ENCODE measurements at places on chromosomes 1 and 21.

GRCh38 chr21:44612029-44612486 is at the start of gene KRTAP10-8:
KRTAP10-8 (plus strand) TSS chr21:44612079; CDS start chr21:44612101, 22 bp downstream.
- DNase-seq, result no peak

- DNase-seq, result no peak
Measured at GRCh38 chr1:216702170-216702569, 21.1 kb downstream of the ESRRG start.

GRCh38 chr1:200351425-200351824 is 58.4 kb downstream of the ZNF281 start:
- no peak for DNase-seq

GRCh38 chr1:63723602-63724001 is 50.2 kb upstream of the ROR1 start:
- no peak for DNase-seq

DNA sequence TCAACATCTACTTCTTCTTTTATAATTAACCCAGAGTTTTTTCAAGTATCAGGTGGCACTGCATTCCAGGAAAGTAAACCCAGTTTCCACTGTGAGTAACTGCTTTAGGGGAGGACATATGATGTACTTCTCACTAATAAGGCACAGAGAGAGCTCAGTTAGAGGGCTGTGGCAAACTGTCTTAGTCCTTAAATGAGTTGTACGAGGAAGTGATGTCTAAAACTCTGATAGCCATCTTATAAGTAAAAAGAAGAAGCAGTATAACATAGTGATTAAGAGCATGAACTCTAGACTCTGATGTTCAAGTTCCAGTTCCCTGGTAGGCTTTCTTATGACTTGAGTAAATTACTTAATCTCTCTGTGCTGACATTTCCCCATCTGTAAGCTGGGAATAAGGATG is 58.7 kb upstream of the PTGS2 start:
- no peak for DNase-seq

- peak; percentile 44 for DNase-seq
Measured at GRCh38 chr1:167221126-167221737, 546 bp downstream of the POU2F1 start.

DNA sequence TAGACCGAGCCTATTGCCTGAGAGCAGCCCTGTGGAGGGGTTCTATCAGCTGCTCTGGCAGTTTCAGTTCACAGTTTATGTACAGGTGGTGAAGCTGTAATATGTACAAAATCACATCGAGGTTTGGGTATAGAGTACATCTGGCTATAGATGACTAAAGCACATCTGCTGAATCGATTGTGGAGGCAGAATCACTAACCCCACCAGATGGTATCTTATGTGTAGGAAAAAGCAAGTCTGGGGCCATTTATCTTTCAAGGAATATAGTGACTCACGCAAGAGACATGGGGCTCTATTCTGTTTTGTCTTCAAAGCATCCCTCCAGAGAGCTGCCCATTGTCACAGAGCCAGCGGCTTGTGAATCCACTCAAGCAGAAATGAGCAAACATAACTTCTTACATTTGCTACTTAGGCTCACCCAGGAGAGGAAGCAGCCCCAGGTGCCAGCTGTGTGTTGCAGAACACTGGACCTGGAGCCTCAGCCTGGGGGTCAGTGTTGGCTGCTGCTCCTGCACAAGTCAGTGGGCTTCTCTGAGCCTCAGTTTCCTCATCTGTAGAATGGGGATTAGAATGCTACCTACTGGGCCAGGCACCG is 21.3 kb downstream of the MIIP start:
- DNase-seq, result peak; percentile 95

GRCh38 chr1:208247696-208248095 is 3.5 kb upstream of the PLXNA2 start:
- no peak for DNase-seq

- no peak for DNase-seq
Measured at GRCh38 chr1:86925742-86926141, 11.3 kb downstream of the HS2ST1 start.

DNA sequence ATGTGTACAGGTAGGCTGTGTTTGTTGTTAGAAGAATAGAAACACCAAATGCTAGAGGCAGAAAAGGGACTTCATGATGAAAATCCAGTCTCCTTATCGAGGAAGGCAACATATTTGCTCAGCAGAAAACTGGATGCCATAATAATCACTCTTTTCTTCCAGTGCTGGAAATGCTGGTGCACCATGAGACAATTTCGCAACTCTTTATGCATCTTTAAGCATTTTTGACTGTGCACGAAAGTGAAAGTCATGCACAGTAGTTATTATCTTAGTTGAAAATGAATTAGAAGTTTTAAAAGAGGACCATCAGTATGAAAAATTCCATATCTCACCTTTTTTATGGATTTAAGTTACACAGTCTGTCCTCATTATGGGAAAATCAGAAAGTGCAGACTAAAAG is 29.1 kb downstream of the SMYD2 start:
- no peak for DNase-seq

DNA sequence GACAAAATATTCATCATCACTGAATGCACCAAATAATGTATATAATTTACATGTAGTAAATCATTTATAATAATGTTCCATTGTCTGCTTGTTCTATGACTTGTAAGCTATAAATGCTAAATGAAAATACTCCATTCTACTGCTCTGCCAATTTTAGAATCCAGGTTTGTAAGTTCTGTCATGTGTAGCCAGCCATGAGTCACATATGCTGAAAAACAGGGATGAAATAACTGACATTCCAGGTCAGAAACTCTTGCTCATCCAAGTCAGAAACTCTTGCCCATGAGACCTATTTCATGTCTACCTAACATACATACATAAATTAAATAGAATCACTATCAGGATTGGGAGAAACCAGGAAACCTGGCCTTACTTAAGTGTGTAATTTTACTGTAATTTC is 95.6 kb downstream of the ASH1L start:
- peak; percentile 64 for DNase-seq

DNA sequence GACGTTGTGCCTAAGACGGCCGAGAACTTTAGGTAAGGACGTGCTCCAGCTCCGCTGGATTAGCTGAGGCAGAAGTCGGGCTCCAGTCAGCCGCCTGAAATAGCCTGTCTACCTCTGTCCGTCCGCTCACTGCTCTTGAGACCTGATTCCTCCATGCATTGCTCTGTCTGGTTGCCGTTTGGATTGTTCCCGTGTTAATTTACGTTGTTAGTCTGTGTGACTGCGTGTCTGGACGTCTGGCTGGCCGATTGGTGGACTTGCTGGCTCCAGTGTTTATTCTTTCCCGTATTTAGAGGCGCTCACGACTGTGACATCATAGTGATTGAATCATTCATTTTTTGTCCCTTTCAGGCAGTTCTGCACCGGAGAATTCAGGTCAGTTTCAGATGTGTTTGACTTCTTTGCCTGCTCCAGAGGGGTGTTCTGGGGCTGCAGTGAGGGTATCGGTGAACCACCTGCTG is 684 bp downstream of the PPIH start:
- no peak for DNase-seq

- peak; percentile 85 for DNase-seq
Measured at GRCh38 chr1:205528887-205529825, 24.7 kb downstream of the CDK18 start.

DNA sequence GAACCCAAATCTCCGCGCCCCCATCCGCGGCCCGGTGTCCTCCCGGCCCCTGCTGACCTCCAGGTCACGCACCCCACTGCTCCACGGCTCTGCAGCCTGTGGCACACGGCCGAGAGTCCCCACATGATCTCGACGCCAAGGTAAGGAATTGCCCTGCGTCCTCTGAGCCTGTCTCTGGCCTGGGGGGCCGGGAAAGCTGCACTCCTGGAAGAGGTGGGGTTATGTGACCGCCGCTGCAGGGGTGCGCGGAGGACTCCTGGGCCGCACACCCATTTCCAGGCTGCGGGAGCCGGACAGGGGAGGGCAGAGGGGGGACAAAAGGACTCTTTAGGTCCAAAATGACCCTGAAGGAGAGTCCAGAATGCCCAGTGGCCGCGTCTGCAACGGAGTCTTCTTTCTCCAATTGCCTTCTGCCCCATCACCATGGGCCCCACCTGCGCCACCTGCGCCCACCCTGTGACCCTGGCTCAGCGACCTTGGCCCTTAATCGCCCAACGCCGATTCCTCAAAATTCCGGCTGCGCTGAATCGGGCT is 997 bp upstream of the SIM2 start:
- no peak for DNase-seq

DNA sequence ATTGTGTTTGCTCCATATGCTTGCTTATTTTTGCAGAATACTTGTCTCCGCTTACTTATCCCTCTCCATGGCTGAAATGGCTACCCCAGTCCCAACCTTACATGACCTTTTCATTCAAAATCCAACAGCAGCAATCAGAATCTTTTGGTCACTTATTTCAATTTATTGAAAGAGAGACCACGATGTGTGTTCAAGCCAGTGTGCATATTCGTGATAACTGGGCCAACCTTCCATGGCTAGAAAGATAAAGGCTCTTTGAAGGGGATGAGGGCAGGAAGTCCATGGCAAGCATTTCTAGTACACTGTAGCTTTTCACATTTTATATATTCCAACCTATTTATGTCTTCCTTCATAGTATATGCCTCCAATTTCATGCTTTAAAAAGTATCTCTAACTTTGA is 23.1 kb downstream of the HSD11B1 start:
- no peak for DNase-seq

DNA sequence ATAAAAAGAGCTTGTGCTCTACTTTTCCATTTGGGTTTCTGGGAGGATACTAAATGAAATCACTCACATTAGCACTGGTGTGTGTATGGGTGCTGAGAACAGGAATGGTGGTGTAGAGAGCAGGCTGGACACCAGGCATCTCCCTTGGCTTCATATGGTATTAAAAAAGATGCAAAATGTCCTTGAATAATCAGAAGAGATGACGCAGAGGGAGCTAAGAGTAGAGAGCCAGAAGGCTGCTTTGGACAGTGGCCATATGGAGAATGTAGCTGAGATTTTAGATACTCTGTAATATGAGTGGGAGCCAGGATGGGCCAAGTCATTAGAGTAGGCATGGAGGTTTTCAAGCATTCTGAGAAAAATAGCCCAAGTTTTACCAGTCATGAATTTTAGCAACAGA is 112.3 kb upstream of the ZRANB2 start:
- DNase-seq, result no peak

DNA sequence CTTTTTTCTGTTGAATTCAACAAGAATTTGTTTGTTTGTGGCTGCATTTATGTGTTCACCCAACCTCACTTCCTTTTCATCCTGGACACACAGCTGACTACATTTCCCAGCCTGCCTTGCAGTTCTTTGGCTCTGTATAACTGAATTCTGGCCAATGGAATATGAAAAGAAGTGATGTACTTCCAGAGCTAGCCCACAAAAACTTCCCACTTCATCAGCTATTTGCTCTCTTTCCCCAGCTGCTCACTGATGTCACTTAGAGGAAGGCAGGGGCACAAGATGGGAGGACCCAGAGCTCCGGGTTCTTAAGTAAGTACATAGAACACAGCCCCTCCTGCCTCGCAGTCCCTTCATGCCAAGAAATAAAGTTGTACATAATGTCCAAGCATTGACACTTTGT is 235.0 kb upstream of the FGGY start:
- DNase-seq, result peak; percentile 48

GRCh38 chr1:53120659-53121058 is 21.8 kb downstream of the SLC1A7 start:
- DNase-seq, result no peak

GRCh38 chr1:119549719-119550132 is 42.7 kb downstream of the HSD3B1 start:
- peak; percentile 83 for DNase-seq

GRCh38 chr1:97137862-97138514 is 416.4 kb downstream of the PTBP2 start:
- DNase-seq, result peak; percentile 77

DNA sequence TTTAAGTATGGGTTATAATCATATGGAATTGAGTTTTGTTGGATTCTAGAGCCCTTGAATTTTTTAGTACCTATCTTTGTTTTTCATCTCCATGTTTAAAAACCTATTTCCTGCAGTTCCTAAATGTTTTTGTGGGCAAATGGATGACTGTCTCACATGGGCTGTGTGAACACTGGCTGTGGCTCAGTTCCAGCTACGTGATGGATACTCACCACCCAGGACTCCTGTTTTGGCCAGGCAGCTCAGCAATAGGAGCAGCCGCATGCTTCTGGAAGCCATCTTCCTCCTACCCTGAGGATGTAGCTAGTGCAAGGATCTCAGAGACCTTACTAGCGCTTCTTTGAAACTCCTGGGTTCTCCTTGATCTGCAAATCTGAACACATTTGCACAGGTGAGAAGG is 2.8 kb downstream of the REG4 start:
- peak; percentile 63 for DNase-seq

GRCh38 chr1:105208581-105208980 is 1458.9 kb downstream of the AMY1C start:
- DNase-seq, result no peak

DNA sequence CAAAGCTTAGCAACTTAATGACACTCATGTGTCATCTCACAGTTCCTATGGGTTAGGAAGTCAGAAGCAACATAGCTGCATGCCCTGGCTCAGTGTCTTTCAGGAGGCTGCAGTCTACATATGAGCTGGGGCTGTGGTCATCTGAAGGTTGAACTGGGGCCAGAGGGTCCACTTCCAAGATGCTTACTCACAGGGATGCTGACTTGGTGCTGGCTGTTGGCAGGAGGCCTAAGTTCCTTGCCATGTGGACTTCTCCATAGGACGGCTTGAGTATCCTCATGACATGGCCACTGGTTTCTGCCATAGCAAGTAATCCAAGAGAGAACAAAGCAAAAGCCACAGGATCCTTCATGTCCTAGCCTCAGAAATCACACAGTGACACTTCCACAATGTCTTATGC is 12.1 kb upstream of the FAM43B start:
- DNase-seq, result no peak

DNA sequence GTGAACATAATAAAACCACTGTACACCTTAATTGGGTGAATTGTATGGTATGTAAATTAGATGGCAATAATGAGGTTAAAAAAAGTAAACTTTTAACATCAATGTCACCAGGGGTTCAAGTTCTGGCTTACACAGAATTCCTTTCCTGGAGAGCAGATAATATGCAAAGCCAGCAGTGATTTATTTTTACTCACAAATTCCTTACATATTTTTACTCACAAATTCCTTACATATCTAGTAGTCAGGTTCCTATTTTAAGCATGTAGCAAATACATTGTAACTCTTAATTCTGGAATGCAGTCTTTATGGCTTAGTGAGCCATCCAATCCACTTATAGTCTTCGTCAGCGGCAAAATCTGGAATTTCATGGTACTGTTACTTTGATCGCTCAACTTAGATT is 1.3 kb upstream of the UBE4B start:
- no peak for DNase-seq

DNA sequence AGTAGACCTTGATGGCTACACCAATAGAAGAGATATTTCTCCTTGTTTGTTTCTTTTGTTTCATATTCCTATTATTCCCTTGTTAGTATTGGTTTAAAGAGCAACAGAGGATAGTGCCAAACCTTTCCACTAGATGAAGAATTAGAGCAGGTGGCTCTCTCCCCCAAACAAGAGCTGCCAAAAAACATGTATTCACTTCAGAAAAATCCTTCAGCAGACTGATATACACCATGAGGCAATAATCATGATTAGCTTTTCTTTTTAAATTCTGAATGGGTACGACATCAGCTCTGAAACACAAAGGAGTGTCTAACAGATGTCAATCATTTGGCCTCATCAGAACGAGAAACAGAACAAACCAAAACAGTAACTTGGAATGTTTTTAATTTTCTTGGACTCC is 67.3 kb upstream of the MAP10 start:
- DNase-seq, result no peak
